ENCODE measurements at places on chromosomes 3 and 15.

- no peak for DNase-seq
Measured at GRCh38 chr3:148079370-148079769, 618.3 kb upstream of the AGTR1 start.

- DNase-seq, result no peak
Measured at GRCh38 chr3:129560911-129561594, 18.1 kb downstream of the H1-8 start.

GRCh38 chr15:78909791-78910228 lies 35.0 kb downstream of the CTSH start:
- DNase-seq, result peak; percentile 21

GRCh38 chr15:68617001-68617400 lies 38.2 kb downstream of the CORO2B start:
- DNase-seq, result no peak

DNA sequence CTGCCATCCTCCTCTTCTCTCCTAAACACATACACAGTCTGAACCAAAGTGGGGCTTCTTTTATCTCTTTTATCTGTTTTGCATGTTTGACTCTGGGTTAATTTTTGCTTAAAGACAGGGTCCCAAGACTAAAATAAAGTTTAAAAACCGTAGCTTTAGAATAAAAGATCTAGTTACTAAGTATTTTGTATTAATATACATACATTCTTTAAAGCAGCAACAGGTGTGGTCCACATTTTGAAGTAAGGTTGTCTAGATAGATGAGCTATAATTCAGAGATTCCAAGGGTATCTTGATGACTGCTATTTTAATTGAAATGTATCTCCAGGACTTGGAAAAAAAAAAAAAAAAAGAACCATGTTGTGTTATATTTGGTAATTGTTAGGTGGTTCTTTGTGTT lies 61.3 kb downstream of the CALML4 start:
- no peak for DNase-seq
